CD8-positive, alpha-beta T cell (primary cell): ENCODE measurements at places on chromosomes 11 and 22. TPM values are rescaled to one million over a fixed set of nuclear protein-coding genes. Genes with fewer than 3 reads are reported as not detected.

Gene PELI3
- total RNA-seq = 16.8 TPM

DNA sequence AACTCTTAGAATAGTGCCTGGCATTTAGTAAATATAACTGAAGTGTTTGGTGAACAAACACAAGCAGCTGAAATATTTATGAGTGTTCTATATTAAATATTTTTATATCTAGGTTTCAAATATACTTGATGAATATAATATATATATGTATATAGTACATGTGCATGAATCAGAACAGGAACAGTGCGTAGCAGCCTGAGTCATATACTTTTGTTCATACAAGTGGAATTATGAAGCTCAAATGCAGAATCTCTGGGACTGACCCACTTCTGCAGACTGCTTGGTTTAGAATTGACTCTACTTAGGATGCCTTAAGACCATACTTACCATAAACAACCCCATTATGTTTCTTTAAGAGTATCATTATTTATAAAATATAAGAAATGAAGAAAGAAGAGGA lies 997.8 kb upstream of the RAG2 start:
- no peak for DNase-seq

- no peak for DNase-seq
These were observed 191.6 kb upstream of the CADM1 start for GRCh38 chr11:115695677-115696364.

Gene VPREB1
- total RNA-seq = not detected

- DNase-seq = no peak
These were observed 60.9 kb downstream of the ST14 start for GRCh38 chr11:130220311-130221035.

GRCh38 chr22:39658367-39658766 lies 87.8 kb downstream of the CACNA1I start:
- peak; percentile 22 for DNase-seq

DNA sequence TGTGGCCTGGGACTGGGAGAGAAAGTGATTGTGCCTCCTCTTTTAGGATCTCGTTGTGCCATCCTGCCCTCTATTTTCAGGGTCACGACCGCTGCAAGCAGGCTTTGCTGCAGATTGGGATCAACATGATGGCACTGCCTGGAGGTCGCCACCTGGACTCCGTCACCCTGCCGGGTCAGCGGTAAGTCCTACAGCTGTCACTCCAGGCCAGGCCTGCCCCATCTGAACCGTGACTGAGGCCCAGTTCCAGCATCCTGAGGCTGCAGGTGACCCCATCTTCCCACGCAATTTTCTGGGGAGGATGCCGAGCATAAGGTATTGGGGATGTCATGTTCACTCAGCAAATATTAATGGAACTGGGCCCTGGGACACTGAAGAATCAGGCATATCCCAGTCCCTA lies 34.3 kb downstream of the INSC start:
- DNase-seq = no peak

Gene SLC5A1
- total RNA-seq = not detected

DNA sequence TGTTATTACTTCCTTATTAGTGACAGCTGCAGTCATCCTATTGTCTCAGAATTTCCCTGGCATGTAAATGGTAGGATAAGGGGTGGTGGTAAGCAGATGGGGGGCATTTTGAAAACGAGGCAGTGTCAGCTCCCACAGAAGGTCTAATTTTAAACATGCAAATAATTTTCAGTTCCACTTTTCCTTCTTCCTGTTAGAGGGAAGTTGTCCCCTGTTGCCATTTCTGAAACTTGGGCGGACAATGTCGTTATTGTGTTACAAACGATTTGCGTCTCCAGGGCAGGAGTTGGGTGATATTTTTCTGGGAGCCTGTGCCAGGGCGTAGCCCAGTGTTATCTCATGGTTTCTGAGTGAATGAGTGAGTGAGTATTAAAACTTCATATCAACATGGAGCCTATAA lies 7.4 kb downstream of the PTPRJ start:
- no peak for DNase-seq

DNA sequence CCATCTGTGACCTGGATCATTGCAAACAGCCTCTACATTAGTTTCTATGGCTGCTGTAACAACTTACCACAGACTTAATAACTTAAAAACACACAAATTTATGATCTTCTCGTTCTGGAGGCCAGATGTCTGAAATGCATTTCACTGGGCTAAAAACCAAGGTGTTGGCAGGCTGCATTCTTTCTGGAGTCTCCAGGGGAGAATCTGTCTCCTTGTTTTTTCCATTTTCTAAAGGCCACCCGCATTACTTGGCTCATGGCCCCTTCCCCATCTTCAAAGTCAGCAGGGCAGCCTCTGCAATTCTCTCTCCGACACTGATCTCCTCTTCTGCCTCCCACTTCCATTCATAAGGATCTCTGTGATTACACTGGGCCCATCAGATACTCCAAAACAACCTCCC lies 11.6 kb downstream of the SCGB1A1 start:
- no peak for DNase-seq

DNA sequence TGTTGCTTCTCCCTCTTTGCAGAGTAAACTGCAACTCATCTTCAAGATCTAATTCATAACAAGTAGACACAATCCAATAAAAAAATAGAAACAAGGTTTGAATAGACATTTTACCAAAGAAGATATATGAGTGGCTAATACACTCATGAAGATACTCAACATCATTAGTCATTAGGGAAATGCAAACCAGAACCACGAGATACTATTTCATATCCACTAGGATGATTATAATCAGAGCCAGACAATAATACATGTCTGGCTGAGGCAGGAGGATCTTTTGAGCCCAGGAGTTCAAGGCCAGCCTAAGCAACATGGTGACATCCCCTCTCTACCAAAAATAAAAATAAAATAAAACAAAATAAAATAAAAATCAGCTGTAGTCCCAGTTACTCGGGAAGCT lies 85.0 kb downstream of the ATG16L2 start:
- no peak for DNase-seq

Gene MRGPRX4
- not detected for total RNA-seq

Gene C11orf52
- not detected for total RNA-seq

Gene LRRC32
- 0.68 TPM for total RNA-seq

Gene OR10A4
- total RNA-seq = not detected

Gene GRM5
- total RNA-seq = not detected

DNA sequence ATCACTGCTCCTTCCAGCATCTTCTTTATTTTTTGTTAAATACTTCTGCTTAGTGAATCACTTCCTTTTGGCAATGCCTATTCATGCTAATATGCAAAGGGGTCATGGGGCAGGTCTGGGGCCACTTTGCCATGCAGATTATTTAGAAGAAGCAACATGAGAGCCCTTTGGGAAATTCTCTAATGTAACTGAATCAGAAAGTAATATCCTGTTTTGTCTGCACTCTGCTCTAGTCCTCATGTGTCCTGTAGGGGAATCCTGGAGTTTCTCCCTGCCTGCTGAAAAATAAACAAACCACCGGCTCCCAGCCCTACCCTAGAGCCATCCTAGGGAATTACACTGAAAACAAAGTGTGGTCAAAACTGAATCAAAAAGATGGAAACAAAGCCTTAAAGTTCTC lies 176.5 kb upstream of the POU2AF2 start:
- no peak for DNase-seq

GRCh38 chr11:13672576-13673210 lies 4.2 kb downstream of the FAR1 start:
- no peak for DNase-seq

- DNase-seq = no peak
These were observed 14.0 kb upstream of the NRIP3 start for GRCh38 chr11:9017773-9018172.

Gene FIBIN
- not detected for total RNA-seq

DNA sequence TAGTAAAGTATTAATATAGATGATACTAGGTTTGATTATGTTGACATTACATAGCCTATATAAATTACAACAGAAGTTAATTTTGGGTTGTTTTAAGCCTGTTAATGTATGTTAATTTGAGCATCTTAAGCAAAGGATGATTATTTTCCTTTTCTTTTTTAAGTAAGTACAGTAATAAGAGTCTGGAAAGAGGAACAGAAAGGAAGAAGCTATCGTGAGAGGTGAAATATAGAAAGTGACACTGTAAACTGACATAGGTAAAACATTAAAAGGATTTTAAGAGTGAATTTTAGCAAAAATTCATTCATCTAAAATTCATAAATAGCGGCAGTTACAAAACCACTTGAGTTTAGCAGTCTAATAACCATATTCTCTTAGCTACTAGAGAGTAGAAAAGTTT lies 45.5 kb downstream of the FAR1 start:
- no peak for DNase-seq

DNA sequence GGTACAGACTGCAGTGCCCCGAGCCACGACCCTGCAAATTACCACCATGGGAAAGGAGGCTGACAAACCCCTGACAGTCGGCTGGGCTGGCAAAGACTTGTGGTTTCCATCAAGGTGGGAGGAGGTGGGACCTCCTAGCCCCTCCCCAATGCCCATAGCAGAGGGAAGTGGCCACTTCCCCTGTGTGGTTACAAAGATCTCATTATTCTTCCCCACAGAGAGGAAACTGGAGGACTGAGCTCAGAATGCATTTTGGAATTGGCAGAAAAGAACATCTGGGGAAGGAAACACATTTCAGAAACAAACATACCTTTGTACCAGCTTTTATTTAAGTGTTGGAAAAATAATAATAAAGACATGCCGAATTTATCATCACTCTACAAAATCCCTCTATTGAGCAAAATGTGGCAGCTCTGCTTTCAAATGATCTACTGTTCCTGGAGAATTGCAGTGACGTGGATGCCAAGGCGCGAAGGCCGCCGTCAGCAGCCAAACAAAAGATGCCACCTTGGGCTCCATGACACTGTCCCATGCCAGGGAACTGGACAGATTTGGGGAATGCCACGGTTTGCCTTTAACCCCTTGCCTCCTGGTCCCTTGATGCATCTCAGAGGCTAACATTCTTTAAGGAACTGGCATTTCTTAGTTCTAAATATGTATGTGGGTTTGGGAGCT lies 169.6 kb downstream of the CRYBB2 start:
- peak; percentile 45 for DNase-seq

DNA sequence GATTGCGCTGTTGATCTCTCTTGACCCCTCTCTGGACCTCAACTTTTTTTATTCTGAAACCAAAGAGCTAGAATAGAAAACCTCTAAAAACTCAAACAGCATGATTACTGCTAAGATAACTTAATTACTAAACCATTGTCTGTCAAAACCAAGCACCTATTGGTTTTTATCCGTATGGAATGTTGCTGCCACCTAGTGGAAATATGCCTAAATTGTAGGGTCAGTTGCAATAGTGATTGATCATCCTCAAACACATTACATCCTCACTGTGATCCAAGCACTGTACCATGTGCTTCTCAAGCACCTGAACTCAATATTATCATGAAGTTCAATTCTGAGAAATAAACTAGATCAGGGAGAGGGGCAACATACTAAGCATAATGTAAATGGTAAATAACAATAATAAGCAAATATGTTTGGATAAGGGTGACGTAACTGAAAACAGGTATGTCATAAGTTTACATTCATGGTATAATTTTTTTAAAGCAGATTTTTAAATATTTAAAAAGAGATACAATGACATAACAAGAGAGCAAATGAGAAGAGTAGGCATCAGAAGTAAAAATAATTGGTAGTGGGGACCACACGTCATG lies 3.8 kb upstream of the OR5A2 start:
- no peak for DNase-seq

DNA sequence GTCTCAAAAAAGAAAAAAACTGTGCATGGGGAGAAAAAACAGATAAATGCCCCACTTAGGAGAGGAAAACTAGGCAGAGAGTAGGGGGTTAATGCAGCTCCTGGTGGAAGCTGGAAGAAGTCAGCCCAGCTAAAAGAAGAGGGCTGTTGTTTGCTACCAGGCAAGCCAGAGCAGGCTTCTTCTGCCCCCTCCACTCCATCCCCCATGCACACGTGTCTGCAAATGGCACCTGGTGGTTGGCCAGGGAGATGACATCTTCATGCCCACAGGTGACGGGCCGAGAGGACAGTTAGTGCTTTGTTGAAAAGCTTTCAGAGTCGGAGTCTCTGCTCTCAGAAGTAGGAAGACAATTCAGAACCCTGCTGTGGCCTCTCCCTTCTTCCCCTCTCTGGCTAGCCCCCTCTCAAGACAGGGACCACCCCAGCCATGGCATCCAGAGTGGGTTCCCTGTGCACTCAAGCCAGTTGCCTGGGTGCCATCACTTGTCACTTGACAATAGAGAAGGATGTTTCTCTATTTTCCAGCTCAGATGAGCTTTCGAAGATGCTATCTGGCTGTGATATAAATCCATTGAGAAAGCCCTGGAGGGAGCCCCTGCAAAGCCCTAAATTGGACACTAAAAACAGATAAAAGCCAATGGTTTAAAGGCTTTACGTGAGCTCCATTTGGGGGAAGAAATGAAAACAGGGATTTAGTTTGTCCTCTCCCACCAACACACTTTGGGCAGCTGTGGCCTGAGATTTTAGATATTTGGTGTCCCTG lies 142.0 kb downstream of the TRIM29 start:
- no peak for DNase-seq

- peak; percentile 93 for DNase-seq
These were observed at the start of gene OSM for GRCh38 chr22:30266445-30267381. OSM (minus strand) TSS chr22:30266851; CDS start chr22:30266799, 52 bp downstream.

DNA sequence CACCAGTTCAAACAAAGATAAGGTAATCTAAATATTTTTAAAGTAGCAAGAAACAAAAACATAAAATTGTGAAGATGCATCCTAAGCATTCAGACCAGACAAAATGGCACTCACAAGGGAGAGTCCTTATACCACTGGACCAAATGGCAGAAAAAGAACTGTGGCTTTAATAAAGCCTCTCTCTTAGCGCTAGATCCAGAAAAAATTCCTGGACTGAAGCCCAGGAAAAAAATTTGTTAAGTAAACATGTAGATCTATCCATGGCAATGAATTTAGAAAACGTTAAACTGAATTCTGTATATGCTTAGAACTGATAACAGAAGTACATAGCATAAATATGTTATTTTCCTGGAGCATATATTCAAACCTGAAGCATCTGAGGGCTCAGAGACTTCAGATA lies 11.8 kb upstream of the CD59 start:
- DNase-seq = no peak

- DNase-seq = no peak
These were observed 127.7 kb downstream of the OSBP2 start for GRCh38 chr22:30822216-30823014.

Gene KCNQ1
- total RNA-seq = 24.9 TPM

Gene SMIM35
- total RNA-seq = 0.11 TPM

Gene SYCE3
- not detected for total RNA-seq

- no peak for DNase-seq
These were observed 32.6 kb downstream of the RTN4R start for GRCh38 chr22:20235389-20235991.

DNA sequence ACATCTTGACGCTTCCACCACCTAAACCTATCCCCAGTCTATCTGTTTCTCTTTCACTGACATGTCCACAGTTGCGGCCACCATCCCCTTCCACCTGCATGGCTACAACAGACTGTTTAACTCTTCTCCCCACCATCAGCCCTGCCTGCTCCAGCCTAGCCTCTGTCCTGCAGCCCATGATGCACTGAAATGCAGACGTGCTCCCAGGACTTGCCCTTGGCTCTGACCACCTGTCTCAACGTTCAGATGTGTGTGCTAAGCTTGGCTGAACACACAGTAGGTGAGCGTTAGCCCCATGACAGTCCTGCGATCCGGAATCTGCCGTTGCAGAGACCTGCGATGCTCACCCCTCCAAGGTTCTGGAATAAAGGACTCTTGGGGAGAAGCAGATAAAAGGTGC lies 22.7 kb downstream of the CBX7 start:
- DNase-seq = no peak

- DNase-seq = peak; percentile 30
These were observed 49.7 kb downstream of the FDX1 start for GRCh38 chr11:110479108-110480101.
